Nephron progenitor cell (in vitro differentiated cells): ENCODE measurements at places on chromosomes 3 and 15.
A peak's percentile ranks its signal among the peaks of the same experiment; 100 is the strongest.

- no peak for DNase-seq
Observed at GRCh38 chr3:156840826-156841689, 14.9 kb downstream of the LEKR1 start.

DNA sequence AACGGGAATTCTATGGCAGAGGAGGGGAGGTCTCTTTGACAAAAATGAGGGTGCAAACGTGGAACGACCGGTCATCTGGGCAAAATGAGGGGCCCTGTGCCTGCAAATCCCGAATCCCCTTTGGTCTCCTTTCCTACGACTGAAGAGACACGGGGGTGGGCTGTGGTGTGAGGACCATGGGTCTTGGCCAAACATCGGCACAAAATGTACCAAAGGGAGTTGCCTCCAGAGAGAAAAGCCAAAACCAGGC lies 498 bp downstream of the ZNF280D start:
- DNase-seq, result no peak

- no peak for DNase-seq
Observed at GRCh38 chr15:29093065-29093435, 176.6 kb downstream of the NSMCE3 start.

GRCh38 chr3:31958701-31959152 lies 22.3 kb downstream of the OSBPL10 start:
- DNase-seq, result no peak

- peak; percentile 72 for DNase-seq
Observed at GRCh38 chr3:129605203-129605921, 1.1 kb downstream of the PLXND1 start.

- peak; percentile 51 for DNase-seq
Observed at GRCh38 chr15:28935316-28935715, 49.5 kb downstream of the APBA2 start.

DNA sequence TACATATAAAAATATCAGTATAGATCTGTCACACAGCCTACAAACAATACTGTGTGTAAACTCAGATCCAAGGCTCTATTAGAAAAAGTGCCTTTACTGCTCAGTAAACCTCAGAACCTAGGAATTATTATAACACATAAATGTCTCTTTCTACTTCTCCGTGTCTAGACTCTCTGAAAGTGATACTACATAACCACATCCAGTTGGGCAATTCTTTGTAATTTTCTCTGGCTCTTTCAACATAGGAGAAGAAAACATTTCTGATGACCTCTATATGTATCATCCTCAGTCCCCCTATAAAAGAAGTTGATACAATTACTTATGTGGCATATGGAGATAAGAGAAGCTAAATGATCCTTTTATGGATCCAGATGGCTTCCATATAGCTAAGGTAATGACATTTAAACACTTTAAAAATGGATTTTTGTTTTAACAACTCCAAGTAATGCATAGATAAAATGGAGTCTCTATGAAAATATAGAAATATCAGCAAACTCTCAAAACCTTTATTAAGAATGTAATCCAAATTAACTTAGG lies 104.5 kb downstream of the LSAMP start:
- no peak for DNase-seq
